ENCODE measurements at places on chromosomes 5 and 9.

DNA sequence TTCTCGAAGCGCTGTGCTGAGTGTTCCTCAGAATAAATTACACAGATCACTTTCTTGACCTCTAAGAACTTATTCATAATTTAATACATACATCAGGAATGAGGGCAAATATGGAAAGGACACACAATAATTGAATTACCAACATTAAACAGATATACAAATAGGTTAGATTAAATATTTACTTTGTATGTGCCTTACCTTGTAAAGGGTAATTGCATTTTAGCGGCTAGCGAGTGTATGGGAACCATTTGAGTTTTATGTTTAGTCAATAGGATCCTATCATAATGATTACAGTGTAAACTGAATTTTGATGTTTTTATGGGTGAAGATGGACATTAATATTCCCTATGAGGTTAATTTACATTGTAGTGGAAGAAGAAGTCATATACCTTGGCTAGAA, 1187.1 kb upstream of the WWC1 start:
- no peak for ATAC-seq

DNA sequence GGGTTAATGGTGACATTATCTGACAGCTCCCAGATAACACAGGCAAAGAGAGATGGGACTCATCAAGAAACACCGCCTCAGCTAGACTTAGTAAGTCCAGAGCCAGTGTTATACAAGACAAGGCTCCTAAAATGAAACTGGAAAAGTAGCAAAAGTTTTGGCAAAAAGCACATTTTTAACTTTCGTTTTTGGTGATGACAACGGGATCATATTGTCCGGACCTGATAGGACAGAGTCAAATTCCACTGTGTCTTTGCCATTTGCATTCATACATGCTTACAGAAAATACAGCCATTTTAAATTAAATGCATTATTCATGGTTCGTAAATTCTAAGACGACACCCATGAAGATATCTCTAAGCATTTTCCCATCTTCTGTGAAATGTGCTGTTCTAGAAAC, 152.1 kb downstream of the CRB2 start:
- no peak for ATAC-seq

- no peak for ATAC-seq
These were observed 1429.3 kb downstream of the EFNA5 start for GRCh38 chr5:106241409-106241808.

DNA sequence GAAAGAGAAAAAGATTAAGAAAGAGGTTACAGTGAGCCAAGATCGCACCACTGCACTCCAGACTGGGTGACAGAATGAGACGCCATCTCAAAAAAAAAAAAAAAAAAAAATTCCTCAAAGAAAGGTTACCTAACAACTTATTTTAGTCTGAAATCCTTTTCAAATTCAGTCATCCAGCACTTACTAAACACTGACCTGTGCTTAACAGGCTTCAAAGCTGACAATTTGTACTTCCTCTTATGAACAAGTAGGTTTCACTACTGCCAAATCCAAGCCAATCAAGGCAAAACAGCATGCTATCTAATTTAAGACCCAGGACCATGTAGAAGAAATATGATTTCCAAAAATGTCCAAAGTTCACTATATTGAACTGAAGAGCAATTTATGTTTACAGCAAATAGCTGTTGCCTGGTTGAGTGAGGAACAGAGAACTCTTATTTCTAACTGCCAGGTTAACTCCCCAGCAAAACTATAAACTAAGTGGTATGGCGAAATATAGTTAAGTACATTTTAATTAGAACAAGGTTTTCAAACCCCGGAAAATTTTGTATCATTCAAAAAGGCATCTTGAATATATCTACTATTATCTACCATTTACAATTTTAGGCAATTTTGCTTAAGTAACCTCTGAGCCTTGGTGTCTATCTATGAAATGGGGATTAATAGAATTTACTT, 13.4 kb downstream of the PWWP2A start:
- peak; percentile 76 for ATAC-seq

GRCh38 chr9:37151812-37152211, 31.4 kb downstream of the ZCCHC7 start:
- no peak for ATAC-seq
